ENCODE measurements at places on chromosomes 5 and 9.

DNA sequence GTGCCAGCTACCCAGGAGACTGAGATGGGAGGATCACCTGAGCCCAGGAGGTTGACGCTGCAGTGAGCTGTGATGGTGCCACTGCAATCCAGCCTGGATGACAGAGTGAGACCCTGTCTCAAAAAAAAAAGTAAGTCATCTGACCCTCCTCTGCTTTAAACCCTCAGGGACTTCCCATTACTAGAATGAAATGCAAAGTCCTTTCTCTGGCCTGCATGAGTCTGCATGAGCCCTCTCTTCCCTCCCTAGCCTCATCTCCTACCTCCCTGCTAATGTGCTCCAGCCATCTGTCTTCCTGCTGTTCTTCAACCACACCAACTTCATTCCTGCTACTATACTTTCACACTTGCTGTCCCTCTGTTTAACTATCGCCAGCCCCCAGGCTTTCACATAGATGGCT lies 15.3 kb downstream of the IL5 start:
- no peak for DNase-seq

- DNase-seq: no peak
Measured at GRCh38 chr9:15717290-15717967, 164.6 kb downstream of the CCDC171 start.

DNA sequence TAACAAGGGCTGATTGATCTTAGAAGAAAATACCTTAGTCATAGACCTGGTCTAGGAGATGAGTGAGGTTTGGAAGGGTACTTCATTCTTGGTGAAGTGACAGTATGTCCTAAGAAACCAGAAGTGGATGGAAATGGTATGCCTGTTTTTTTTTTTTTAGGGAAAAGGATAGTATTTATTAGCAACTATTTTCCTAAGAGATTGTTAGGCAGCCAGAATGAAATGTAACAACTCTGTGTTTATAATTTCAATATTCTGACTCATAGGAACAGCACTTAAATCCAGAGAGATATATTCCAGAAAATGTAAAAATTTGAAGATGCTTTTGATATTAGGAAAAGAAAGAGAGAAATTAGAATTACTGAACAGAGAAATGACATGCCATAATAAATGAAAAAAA lies 21.2 kb upstream of the ARL14EPL start:
- no peak for DNase-seq

- no peak for DNase-seq
Measured at GRCh38 chr5:21574961-21575360, 1278.2 kb downstream of the CDH12 start.

GRCh38 chr5:3194271-3194670 lies 401.4 kb upstream of the IRX1 start:
- DNase-seq: no peak

DNA sequence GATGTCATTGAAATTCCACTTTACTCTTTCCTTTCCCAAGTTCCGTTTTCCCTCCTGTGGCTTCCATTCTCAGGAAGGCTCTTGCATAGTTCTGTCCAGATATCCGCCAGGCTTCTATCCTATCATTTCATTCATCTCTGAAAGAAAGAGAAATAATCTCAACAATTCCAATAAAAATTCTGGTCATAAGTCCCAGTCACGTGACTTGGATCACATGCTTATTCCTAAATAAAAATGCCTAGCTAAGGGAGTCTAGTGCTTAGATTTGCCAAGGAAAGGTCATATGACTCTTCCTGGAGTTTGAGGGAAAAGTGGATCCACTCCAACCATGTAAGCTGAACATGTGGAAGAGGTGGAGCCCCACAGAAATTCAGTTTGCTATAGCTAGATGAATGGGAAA lies 146.0 kb upstream of the PPP1R2B start:
- no peak for DNase-seq

- no peak for DNase-seq
Measured at GRCh38 chr9:126211441-126212074, 115.1 kb upstream of the MVB12B start.

GRCh38 chr5:43603344-43604217 lies 601 bp downstream of the NNT start:
- DNase-seq: peak; percentile 54

- peak; percentile 42 for DNase-seq
Measured at GRCh38 chr9:70525519-70525918, 111.1 kb upstream of the KLF9 start.

DNA sequence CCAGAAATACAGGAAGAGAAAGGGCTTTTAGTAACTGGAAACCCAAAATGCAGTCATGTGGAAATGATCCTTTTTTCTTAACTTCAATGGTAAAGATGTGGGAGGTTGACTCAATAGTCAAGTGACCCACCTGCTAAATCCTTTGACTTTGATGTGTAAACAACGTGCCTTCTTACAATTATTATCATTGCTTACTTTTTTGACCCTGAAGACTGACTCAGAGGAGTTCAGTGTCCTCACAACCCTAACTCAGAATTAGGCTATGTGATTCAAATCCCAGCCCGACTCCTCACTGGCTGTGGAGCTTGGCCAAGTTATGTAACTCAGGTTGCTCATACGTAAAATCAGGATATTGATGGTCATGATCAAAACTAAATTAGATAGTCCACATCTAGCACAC lies 27.9 kb downstream of the ANXA1 start:
- no peak for DNase-seq

DNA sequence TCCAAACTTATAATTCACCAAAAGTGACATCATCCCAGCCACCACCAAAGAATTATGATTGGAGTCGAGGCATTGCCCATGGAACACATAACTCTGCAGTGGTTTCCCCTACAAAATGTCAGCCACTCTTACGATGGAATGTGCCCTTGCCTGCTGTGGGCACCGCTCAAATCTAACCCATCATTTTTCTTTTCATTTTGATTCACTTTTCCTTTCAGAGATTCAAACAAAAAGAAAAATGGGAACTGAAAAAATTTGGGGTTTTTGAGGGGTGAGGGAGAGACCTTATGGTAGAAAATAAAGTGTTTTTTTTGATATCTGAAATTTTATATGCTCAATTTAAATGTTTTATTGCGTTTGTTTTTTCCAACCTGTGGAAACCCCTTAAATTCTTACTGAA lies 28.1 kb downstream of the SMARCA2 start:
- DNase-seq: no peak

GRCh38 chr5:134582281-134582680 lies 50.3 kb downstream of the SAR1B start:
- no peak for DNase-seq

DNA sequence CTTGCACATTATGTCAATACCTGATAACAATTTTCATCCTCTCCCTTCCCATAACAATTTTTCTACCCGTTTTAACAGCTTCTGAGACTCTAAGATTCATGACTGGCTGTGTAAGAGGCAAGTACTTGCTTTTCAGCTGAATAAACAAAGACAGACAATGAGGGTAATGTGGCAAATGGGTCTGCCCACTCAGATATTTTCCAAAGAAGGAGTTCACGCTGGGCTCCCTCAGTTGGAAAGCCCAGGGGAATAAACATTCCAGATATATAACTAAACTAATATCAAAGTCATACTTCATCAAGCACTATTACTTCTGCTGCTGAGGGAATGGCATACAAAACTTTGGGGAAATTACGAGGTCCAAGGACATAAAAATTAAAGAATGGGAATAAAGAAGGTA lies 24.4 kb downstream of the MEGF9 start:
- DNase-seq: no peak

- no peak for DNase-seq
Measured at GRCh38 chr9:110399983-110400382, 62.3 kb upstream of the TXNDC8 start.

DNA sequence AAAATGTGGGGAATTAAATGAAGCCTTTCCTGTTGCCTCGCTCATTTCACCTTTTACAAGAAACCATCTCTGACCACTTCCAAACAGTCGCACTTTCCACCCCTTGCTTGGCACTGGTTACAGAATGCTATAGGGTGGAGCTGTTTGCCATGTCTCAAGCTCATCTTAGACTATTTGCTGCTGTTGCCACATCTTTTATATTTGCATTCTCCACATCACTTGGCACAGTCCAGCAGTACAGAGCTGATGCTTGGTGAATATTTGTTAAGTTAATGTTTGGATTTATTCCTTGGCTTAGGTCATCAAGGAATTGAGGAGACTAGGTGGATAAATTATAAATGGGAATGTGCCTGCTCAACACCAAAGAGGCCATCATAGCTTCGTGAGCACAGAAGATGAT lies 53.2 kb downstream of the GNA14 start:
- DNase-seq: no peak

GRCh38 chr9:7089406-7090193 lies 331.8 kb downstream of the KDM4C start:
- DNase-seq: no peak

- DNase-seq: no peak
Measured at GRCh38 chr9:133953976-133954709, 38.0 kb downstream of the VAV2 start.

DNA sequence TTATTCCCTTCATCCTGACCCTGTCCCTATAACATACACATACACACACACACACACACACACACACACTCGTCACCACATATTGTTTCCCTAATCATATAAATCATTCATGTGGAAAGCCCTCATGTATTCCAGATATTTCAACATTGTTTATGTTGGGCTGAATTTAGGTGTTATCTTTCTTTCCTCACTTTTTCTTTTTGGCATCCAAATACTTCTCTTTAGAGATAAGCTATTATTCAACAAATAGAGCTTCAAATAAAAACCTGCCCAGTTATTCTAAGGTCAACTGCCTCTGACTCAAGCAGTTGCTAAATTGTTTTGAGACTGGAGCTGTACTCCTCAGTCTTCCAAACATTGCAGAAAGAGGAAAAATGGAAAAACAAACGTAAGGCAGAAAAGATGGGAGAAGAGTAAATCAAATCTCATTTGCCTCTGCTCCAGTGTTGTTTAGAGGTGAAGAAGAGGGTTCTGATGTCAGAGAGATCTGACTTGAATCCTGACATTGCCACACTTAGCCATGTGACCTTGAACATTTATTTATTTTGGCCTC lies 215.7 kb downstream of the GAS1 start:
- DNase-seq: no peak

DNA sequence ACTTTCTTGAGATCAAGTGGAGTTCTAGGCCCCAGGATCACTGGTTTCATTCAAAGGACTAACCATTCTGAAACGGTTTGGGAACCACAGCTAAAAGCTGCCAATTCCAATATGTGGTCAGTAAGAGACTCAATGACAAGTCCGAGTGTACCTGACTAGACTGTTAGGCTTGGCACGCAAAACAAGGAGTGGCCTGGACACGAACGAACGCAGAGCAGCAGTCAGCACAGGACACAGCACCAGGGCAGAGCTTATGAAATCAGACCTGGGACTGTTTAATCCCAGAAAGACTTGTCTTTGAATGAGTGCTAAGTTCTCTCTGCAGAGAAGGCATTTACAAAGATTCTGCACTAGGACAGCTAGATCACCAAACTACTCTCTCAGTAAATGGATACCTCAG lies 213.8 kb downstream of the GAPVD1 start:
- no peak for DNase-seq

GRCh38 chr9:86337469-86338108 lies 16.6 kb downstream of the TUT7 start:
- DNase-seq: no peak

GRCh38 chr5:136620016-136620419 lies 254.7 kb upstream of the TRPC7 start:
- no peak for DNase-seq

- DNase-seq: no peak
Measured at GRCh38 chr5:134463991-134464760, 52.5 kb upstream of the CDKN2AIPNL start.

GRCh38 chr5:41809128-41809527 lies 61.1 kb downstream of the OXCT1 start:
- no peak for DNase-seq

DNA sequence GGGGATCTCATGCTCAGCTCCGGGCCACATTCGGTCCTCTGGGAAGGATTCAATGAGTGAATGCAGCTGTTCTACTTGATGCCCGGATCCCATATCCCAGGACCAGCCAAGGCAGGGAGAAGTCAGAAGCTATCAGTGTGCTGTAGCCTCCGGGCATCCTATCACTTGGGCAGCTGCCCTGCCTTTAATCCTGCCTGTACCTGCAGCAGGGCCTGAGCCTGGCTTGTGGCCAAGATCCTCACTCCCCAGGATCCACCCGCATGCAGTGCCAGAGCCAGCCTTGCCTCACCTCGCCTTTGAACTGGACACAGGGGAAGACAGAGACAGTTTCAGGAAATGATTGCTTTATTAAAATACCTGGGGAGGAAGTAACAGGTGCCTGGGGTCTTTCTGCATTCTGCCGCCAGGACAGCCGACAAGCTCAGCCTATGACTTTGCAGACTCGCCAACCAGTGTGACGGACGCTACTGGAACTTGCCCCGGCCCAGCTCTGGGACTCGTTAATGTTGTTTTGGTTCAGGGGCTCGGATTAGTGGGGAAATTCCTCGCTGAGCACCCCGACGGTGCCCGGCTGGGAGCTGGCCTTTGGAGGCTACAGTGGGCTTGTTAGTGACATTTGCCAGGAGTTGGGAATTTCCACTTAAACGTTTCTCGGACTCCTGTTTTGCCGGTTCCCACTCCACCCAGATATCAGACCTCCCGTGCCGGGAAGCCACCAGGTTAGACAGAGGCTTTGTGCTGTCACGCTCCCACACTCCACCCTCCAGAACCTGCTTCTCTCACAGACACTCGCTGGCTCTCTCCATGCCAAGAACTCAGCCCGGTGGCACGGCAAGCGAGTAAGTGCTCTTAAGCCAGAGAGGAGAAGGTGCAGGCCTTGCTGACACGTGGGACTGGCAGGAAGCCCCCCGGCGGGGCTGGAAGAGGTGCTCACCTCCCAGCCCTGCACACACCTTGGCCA lies 721 bp downstream of the PTGES start:
- DNase-seq: no peak

GRCh38 chr9:27566118-27566517 lies 7.2 kb downstream of the C9orf72 start:
- DNase-seq: no peak

GRCh38 chr9:113915817-113916434 lies 39.8 kb downstream of the ZNF618 start:
- no peak for DNase-seq

DNA sequence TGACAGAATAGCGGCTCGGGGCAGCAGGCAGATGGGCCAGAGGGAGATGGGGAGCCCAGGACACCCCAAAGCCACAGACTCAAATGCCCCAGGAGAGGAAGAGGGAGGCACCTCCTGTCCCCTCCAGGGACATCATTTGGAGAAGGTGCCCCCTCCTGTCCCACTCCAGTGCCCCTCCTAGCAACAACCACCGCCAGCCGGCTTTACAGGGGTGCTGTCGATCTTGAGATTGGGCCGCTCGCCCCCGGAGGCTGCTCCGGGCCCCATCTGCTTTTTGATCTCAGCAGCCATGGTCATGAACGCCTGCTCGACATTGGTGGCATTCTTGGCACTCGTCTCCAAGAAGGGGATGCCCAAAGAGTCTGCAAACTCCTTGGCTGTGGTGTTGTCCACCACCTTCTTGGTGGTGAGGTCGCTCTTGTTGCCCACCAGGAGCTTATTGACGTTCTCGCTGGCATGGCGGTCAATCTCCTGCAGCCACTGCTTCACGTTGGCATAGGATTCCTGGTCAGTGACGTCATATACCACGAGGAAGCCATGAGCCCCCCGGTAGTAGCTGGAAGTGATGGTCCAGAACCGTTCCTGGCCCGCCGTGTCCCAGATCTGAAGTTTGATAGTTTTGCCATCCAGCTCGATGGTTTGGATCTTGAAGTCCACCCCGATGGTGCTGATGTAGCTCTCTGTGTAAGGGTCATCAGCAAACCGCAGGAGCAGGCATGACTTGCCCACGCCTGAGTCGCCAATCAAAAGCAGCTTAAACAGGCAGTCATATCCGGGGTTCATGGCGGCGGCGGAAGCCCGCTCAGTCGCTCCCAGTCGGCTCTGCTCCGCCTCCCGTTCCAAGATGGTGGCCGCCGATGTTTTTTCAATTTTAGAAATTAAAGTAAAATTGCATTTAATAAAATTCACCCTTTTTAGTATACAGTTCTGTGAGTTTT lies 14.0 kb upstream of the FRMPD1 start:
- DNase-seq: no peak

Measured in bone marrow (tissue), 2 donors.